ENCODE measurements at places on chromosomes 4 and X.

GRCh38 chr4:85842540-85842939 lies 367.6 kb downstream of the ARHGAP24 start:
- no peak for DNase-seq

GRCh38 chr4:122959441-122959840 lies 37.0 kb upstream of the NUDT6 start:
- no peak for DNase-seq

DNA sequence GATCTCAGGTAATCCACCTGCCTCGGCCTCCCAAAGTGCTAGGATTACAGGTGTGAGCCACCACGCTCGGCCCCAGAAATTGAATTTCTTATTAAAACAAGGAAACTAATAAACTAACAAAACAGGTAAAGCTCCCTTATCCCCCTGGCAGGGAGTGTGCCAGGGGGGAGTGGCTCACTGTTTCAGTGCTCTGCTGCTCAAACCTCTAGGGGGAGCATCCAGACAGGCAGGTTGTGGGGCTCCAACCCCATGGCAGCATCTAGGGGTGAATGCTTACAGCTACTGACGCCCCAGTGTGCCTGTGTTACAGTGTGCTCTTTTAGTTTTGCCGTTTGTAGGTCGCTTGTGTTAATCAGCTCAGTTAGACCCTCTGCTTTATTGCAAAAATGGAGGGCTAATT lies 605.0 kb downstream of the GABRG1 start:
- DNase-seq, result no peak

- DNase-seq, result no peak
These were observed 22.2 kb downstream of the GUCY1A1 start for GRCh38 chr4:155688860-155689259.

GRCh38 chr4:45750721-45751120 lies 373.1 kb downstream of the GABRG1 start:
- DNase-seq, result no peak

DNA sequence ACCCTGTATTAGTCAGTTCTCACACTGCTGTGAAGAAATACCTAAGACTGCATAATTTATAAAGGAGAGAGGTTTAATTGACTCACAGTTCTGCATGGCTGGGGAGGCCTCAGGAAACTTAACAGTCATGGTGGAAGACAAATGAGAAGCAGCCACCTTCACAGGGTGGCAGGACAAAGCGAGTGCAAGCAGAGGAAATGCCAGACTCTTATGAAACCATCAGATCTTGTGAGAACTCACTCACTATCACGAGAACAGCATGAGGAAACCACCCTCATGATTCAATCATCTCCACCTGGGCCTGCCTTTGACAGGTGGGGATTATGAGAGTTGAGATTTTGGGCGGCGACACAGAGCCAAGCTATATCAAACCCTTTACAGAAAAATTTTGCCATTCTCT lies 722.4 kb downstream of the RAB28 start:
- no peak for DNase-seq

DNA sequence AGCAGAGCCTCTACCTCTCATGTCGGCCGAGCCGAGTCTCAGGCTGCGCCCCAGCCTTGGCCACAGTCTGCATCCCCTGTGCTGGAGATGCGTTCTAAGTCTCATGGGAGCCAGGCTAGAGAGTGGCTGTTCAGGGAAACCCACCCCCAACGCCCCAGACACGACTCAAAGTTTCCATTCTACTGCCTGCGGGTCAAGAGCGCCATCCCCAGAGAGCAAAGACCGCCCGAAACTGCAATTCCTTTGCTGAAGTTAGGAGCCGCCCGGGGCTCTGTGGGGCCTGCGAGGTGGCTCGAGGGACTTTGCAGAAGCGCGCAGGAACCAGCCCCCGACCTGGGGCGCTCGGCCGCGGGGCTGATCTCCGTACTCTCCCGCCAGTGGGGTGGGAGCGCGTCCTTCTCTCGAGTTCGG lies 10.0 kb upstream of the ELF4 start:
- no peak for DNase-seq

DNA sequence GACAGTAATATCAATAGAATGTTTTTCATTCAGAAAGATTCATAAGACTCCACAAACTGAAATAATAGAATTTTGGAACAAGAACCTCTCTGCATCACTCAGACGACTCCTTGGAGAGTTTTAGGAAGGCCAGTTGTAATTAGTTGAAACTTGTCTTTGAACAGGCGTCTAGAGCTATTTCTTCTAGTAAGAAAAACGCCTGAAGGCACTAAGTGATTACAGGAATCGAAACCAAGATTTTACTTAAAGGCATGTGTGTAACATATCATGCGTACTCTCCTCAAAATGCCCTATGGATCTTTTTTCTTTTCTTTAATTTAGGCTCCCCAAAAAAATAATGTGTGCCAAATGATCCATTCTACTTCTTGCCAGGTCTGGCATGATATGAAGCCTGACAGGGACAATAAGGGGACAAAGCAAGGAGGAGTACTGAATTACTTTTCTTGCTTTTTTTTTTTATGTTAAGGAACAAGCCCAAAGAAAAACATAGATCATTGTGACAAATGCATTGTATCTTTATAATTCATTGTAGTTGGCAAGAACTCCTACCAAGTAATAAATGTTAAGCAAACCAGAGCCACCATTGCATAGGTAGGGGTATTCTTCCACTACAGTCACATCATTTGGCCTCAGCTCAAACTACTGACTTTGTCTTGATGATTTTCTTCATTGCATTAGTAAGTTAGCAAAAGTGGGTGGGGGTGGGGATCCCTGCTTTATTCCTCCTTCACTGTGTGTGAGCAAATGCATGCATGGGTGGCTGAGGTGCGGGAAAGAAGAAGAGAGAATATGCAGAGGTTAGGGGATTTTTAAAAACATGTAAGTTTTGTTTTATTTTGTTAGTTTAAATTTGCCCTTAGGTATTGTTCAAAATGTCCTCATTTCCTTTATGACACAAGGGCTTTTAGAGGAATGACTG lies 79.9 kb upstream of the ATOH1 start:
- DNase-seq, result no peak

DNA sequence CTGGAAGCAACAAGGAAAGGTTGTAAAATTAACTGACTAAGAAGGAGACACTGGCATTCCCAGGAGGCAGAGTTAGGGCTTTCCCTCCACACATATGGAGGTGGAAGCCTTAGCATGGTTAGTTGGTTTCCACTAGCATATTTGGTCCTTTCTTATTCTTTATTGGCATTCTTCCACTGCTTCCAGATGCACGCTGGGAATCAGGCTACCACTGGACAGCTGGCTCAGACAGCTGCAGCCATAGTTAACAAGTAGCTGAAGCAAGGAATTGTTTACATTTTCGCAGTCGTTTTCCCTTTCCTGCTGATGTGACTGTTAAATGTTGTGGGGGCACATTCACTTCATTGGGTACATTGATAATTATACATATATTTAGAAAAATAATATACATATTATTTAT lies 169.2 kb downstream of the GRIA2 start:
- no peak for DNase-seq

- peak; percentile 72 for DNase-seq
These were observed 91.9 kb downstream of the TENT5D start for GRCh38 chrX:80511969-80512760.

- DNase-seq, result no peak
These were observed 573.0 kb downstream of the GABRG1 start for GRCh38 chr4:45550766-45551366.

DNA sequence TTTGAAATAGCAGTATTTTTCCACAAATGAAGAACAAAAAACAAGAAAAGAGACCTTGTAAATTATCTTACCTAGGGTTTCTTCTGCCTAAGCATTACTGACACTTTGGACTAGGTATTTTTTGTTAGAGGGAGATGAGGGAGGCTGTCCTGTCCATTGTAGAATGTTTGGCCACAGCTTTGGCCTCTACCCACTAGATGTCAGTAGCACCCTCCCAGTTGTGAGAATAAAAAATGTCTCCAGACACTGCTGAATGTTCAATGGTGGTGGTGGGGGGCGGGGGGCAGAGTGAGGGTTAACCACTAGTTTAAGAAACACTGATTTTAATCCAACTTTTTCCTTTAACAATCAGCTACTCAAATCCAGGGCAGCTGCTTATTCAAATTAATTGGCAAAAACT lies 25.8 kb downstream of the OTUD4 start:
- DNase-seq, result peak; percentile 42

DNA sequence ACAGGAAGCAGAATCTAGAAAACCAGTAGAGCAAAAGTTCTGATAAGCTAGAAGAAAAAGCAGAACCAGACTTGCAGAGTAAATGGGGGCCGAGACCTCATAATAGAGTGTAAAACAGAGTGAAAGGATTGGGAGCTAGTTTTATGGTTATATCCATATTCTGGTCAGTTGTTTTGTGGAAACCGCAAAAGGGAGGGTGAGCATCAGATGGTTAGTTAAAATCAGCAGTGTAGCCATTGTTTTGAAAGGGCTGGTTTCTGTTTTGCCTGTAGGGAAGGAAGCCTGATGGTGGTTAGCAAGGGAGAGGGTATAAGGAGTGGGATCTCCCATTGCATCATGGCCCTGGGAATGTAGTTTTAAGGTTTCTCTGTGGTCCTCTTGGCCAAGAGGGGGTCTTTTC lies 17.2 kb upstream of the CCNI start:
- DNase-seq, result peak; percentile 17
